ENCODE measurements at places on chromosomes 4 and X.

DNA sequence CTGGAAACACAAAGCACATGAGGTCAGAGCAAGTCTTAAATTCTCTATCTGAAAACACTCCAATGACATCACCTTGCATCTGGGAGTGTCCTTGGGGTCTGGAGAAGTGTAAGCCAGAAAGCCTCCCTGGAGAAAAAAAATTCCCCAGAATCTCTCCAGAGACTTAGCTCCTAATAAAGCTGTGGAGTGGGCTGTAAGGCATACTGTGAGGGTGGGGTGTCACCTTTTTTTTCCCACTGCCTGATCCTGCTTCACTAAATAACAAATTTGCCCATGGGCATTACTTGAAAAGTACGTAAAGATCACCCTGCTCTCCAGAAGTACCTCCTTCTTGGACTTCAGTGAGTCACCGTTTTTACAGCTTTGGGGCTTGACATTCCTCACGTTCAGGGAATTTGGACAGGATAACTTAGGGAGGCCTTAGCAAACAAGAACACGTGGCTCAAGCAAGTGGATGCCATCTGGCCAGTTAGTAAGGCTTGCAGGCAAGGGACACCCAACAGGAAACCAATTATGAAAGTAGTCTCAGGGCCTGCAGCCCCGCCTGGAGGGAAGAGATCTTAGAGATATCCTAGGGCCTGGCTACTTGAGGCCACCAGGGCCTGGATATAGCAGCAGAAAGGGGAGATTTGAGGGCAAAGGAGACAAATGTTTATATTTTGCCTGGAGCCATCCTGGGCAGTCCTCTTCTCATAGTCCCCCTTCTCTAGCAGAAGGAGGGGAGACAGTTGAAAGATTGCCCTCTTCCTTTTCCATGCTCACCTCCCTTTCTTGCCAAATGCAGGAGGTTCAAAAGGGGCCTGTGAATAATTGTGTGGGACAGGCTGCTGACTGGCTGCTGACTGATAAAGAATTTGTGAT, 60.1 kb upstream of the PLAC1 start:
- peak; percentile 63 for DNase-seq

- peak; percentile 29 for DNase-seq
These were observed 105.6 kb downstream of the C4orf51 start for GRCh38 chr4:145785391-145786008.

DNA sequence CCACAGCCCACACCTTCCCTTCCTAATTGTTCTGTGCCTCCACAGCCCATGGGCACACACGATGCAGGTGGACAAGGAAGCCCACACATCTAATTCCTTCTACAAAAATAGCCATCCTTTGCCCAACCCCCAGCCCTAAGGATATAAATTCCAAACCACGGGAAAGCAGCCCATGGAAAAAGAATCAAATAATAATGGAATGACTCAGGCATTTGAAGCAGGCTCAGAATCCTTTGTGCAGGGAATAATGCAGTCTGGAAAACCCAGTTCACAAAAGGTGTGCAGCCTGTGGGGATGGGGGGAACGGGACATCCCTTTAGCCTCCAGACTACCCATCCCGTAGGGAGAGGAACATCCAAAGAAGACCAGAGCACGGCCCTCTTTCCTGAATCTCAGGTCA, 342.3 kb upstream of the GALNT7 start:
- DNase-seq: no peak

DNA sequence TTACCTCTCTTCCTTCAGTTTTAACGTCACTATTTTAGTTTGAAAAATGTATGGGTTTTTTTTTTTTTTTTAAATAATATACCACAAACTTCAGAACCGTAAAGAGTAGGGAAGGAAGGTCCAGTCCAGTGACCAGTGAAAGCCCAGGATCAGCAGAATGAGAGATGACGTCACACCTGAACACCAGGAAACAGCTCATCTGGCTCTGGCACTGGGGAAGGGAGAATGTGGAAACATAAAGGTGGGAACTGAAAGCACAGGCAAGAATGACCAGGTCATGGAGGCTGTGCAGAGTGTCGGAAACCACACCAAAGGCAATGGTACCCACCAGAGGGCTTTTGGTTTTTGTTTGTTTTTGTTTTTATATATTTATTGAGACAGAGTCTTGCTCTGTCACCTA, 141.2 kb downstream of the DHX15 start:
- no peak for DNase-seq

Data from astrocyte of the cerebellum (primary cell).